Thoracic aorta (tissue), 2 donors: ENCODE measurements at places on chromosomes 2 and 18. TPM values are rescaled to one million over a fixed set of nuclear protein-coding genes. Genes with fewer than 3 reads are reported as not detected.

- DNase-seq, result no peak
These were observed 127.8 kb downstream of the FMNL2 start for GRCh38 chr2:152462779-152463178.

GRCh38 chr2:227252831-227253230 is 72.2 kb upstream of the MFF start:
- DNase-seq, result no peak

- DNase-seq, result no peak
These were observed 51.2 kb downstream of the NEDD4L start for GRCh38 chr18:58095222-58095621.

Gene FLACC1
- total RNA-seq, result 11.1 TPM

GRCh38 chr2:84297155-84297554 is 161.9 kb downstream of the SUCLG1 start:
- no peak for DNase-seq

DNA sequence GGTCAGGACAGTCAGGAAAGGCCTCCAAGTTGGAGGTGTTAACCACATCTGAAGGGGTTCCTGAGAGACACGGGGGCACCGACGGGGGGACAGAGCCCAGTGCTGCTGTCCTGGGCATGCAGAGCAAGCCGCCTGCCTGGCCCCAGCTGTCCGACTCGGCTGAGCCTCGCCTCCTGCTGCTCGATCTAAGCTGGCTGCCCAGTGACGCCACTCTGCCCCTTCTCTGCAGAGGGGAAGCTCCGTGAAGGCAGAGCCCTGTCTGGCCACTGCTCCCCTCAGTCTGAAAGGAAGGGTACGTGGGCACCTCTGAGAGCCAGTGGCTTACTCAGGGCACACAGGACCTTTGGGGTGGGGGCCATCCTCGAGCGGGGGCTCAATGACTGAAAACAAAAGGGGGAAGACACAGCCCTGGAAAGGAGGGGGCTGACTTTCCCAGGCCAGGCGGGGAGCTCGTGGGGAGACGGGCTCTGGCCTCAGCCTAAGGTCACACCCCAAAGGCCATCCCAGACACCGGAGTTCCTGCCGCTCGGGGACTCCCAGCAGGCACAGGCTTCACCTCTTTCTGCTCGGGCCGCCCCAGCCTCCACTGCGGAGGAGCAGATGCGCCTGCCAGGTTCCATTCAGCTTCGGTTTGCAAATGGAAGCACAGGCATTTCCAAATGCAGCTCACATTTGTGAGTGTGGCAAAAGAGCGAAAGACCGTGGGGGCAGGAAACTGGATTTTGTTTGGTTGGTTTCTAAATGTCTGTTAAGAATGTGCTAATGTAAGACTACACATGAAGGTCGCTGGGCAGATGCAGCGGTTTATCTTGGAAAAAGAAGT is 136.9 kb downstream of the HDAC4 start:
- no peak for DNase-seq

Gene CENPA
- total RNA-seq, result not detected
